ENCODE measurements at places on chromosomes 16 and 17. TPM values are rescaled to one million over a fixed set of nuclear protein-coding genes. Genes with fewer than 3 reads are reported as not detected.

SGCA gene
- not detected for total RNA-seq

SEPTIN12 gene
- 11.5 TPM for total RNA-seq

- no peak for DNase-seq
These were observed 6.2 kb downstream of the ZACN start for GRCh38 chr17:76085066-76085730.

DNA sequence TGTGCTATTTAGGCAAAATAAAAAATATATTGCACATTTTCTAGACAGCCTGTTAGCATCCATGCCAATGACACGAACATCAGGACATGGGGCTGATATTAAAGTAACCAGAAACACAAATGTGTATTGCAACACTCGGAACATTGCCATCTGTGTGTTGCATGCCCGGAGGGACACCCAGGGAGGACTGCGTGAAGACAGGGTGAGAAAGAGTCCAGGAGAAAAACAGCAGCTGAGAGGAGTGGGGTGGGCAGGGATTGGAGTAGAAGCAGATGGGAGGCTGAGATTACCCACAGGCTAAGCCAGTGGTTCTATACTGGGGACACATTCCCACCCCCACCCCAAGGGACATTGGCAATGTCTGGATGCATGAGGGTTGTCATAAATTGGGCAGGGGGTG lies 114.8 kb downstream of the GRIN2A start:
- no peak for DNase-seq

- peak; percentile 20 for DNase-seq
These were observed at the start of gene MARVELD3 for GRCh38 chr16:71626018-71626857. Gene MARVELD3, plus strand, starts transcription at chr16:71626184. Its CDS starts 46 bp downstream, at chr16:71626230.

- no peak for DNase-seq
These were observed 30.8 kb upstream of the ABCA5 start for GRCh38 chr17:69357701-69358100.

GRCh38 chr17:81129711-81130367 lies 35.5 kb upstream of the PVALEF start:
- no peak for DNase-seq

- DNase-seq: no peak
These were observed 50.6 kb upstream of the GNAO1 start for GRCh38 chr16:56140645-56141044.

Measured in endothelial cell (in vitro differentiated cells).